ENCODE measurements at places on chromosomes 11 and 22.

- H3K36me3 ChIP-seq, result no peaks in the 10 kb centered on the region
- no peaks in the 10 kb centered on the region for H3K27me3 ChIP-seq
- peaks cover 17% of the 10 kb centered on the region for H3K4me1 ChIP-seq
- ATAC-seq, result no peak
These were observed 6.4 kb downstream of the SIGIRR start for GRCh38 chr11:408154-409007.

GRCh38 chr22:19098157-19098556 lies 24.1 kb downstream of the DGCR2 start:
- peaks cover 39% of the 10 kb centered on the region for H3K4me1 ChIP-seq
- ATAC-seq, result no peak
- H3K27ac ChIP-seq, result peak overlapping the region; percentile 71
- H3K36me3 ChIP-seq, result peaks cover 38% of the 10 kb centered on the region
- no peak overlapping the region for H3K4me3 ChIP-seq

- peaks cover 36% of the 10 kb centered on the region for H3K4me1 ChIP-seq
- H3K27me3 ChIP-seq, result peaks cover 9% of the 10 kb centered on the region
- H3K36me3 ChIP-seq, result peaks cover 7% of the 10 kb centered on the region
These were observed 624 bp downstream of the TMEM41B start for GRCh38 chr11:9313648-9314290.

DNA sequence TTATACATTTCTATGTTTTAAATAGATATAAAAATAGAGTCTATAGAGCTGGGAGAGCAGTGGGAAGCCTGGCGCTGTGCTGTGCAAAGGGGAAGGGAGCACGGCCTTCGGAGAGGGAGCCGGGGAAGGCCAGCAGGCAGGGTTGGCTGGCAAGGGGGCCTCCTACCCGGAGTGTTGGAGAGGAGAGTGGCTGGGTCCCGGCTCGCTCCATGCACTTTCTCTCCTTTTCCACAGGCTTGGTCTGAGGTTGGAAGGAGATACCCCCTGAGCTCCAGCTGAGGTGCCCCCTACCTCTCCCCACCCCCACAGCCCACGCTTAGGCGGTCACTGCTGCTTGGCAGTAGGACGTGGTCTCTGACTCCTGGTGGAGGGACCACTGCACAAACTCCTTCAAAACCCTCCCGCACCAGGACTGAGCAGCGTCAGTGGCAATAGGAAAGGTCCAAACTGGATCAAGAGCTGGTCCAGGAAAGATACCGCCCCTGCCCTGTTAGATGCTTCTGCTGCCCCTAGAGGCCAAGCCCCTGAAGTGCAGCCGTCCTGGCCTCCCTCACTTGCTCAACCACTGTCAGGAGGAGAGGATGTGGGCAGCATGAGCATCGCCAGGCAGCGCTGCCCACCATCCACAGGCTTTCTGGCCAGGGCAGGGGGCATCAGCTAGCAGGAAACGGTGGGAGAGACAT lies 52.9 kb downstream of the SYT13 start:
- ATAC-seq, result peak; percentile 55
- no peaks in the 10 kb centered on the region for H3K4me1 ChIP-seq
- H3K36me3 ChIP-seq, result no peaks in the 10 kb centered on the region
- peaks cover 35% of the 10 kb centered on the region for H3K27me3 ChIP-seq
- no peak overlapping the region for H3K4me3 ChIP-seq

DNA sequence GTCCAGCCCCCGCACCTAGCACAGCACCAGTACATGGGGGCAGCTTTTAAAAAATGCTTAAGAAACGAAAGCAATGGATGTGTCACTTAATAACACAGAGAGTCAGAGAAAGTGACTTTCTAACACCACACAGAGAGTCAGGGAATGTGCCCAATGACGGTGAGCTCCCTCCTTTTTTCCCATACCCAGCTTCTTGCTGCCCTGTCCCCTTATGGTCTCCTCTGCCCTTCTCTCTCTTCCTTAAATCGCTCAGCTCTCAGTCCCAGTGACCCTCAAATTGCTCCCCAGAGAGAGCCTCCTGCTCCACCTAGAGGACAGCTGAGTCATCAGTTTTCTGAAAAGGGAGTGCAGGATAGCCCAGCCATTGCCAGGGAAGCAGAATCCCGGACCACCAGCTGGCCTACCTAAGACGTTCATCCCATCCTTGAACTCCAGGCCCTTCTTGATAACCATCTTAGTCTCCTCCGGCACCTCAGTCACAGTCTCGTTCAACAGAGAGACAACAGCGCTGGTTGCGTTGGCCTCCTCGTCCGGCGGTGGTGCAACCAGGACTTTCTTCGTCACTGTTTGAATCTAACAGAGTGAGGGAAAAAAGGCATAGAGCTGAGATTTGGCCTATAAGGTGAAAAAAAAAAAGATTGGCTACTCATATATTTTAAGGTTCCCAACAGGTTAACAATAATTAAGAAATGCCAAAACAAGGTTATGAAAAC lies 113.5 kb downstream of the SLC1A2 start:
- H3K36me3 ChIP-seq, result no peaks in the 10 kb centered on the region
- peak; percentile 66 for ATAC-seq
- peak overlapping the region; percentile 76 for H3K27ac ChIP-seq
- H3K4me1 ChIP-seq, result peaks cover 20% of the 10 kb centered on the region

DNA sequence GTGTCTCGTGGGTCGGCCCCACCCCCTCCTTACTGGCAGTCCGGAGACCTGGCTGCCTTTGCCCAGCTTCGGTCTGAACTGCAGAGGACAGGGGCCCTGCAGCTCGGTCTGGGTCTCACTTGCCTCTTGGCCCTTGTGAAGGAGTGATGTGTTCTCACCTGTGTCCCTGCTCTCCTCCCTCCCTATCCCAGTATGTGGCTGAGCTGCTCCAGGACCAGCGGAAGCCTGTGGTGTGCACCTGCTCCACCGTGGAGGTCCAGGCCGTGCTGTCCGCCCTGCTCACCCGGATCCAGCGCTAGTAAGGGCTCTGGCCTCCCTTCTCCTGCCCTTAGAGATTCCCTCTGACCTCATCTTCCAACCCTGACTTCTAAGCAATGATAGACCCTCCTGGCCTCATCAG lies 35.7 kb upstream of the RAB1B start:
- no peaks in the 10 kb centered on the region for H3K4me1 ChIP-seq
- no peak for ATAC-seq
- no peak overlapping the region for H3K27ac ChIP-seq
- H3K36me3 ChIP-seq, result peaks cover 68% of the 10 kb centered on the region

- no peak for ATAC-seq
- peaks cover 18% of the 10 kb centered on the region for H3K27me3 ChIP-seq
- no peak overlapping the region for H3K27ac ChIP-seq
- no peaks in the 10 kb centered on the region for H3K4me1 ChIP-seq
- peaks cover 5% of the 10 kb centered on the region for H3K36me3 ChIP-seq
These were observed 15.1 kb downstream of the OR10V1 start for GRCh38 chr11:59698506-59698905.

DNA sequence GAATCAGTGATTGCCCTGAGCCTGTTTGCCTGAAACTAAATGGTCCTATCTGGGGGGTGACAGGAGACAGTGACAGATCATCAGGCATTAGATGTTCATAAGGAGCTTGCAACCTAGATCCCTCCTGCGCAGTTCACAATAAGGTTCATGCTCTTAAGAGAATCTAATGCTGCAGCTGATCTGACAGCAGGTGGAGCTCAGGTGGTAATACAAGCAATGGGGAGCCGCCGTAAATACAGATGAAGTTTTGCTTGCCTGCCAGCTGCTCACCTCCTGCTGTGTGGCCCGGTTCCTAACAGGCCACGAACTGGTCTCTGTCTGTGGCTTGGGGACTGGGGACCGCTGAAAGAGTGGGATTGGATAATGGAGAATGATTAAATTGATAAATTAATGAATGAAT lies 14.0 kb downstream of the NOX4 start:
- no peak overlapping the region for H3K4me3 ChIP-seq
- no peaks in the 10 kb centered on the region for H3K4me1 ChIP-seq
- no peaks in the 10 kb centered on the region for H3K27me3 ChIP-seq
- H3K27ac ChIP-seq, result no peak overlapping the region
- no peak for ATAC-seq

- no peak for ATAC-seq
- H3K27ac ChIP-seq, result no peak overlapping the region
- H3K36me3 ChIP-seq, result no peaks in the 10 kb centered on the region
- no peak overlapping the region for H3K4me3 ChIP-seq
- no peaks in the 10 kb centered on the region for H3K27me3 ChIP-seq
- no peaks in the 10 kb centered on the region for H3K4me1 ChIP-seq
These were observed 479.4 kb downstream of the JRKL start for GRCh38 chr11:96869207-96869606.

- H3K4me3 ChIP-seq, result no peak overlapping the region
- no peaks in the 10 kb centered on the region for H3K36me3 ChIP-seq
- ATAC-seq, result no peak
- H3K27ac ChIP-seq, result no peak overlapping the region
These were observed 183.9 kb downstream of the EFCAB6 start for GRCh38 chr22:43628250-43628649.

DNA sequence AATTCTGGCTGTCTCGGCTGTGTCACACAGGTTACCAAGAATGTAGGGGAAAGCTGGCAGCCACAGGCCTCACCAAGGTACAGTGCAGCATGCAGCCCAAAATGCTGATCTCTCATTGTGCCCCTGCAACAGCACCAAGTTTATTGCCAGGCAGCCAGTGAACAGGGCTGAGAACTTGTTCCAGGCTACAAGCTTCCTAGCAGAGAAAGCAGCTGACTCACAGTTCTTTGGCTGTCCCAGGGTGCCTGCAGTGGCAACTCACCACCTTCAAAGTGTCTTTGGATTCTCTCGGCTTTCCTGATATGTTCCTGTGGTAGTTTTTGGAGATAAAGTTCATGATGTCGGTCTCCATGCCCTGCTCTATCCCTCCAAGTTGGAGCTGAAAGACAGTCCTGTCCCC lies 719.1 kb upstream of the ANO3 start:
- ATAC-seq, result no peak
- H3K4me1 ChIP-seq, result no peaks in the 10 kb centered on the region
- no peaks in the 10 kb centered on the region for H3K27me3 ChIP-seq
- no peak overlapping the region for H3K27ac ChIP-seq
- no peaks in the 10 kb centered on the region for H3K36me3 ChIP-seq

DNA sequence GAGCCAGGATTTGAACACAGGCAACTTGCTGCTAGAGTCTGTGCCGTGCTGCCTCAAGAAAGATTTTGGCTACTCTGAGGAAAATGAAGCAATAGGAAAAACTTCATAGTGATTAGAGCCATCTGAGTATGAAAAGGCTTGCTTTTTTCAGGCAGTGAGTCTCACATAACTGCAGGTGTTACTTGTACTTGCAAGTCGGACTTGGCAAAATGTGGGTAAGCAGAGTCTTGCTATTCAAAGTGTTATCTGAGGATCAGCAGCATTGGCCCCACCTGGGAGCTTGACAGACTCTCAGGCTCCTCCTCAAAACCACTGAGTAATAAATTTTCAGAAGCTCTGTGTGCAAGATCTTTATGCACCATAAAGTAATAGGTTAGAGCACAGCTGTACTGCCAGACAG lies 18.1 kb downstream of the RNF141 start:
- H3K27ac ChIP-seq, result no peak overlapping the region
- no peak overlapping the region for H3K4me3 ChIP-seq
- no peak for ATAC-seq
- H3K36me3 ChIP-seq, result peaks cover 40% of the 10 kb centered on the region
- no peaks in the 10 kb centered on the region for H3K27me3 ChIP-seq

GRCh38 chr22:22999523-22999922 lies 70.8 kb upstream of the GNAZ start:
- H3K27ac ChIP-seq, result no peak overlapping the region
- H3K27me3 ChIP-seq, result no peaks in the 10 kb centered on the region
- H3K36me3 ChIP-seq, result peaks cover 14% of the 10 kb centered on the region
- H3K4me1 ChIP-seq, result peaks cover 17% of the 10 kb centered on the region

DNA sequence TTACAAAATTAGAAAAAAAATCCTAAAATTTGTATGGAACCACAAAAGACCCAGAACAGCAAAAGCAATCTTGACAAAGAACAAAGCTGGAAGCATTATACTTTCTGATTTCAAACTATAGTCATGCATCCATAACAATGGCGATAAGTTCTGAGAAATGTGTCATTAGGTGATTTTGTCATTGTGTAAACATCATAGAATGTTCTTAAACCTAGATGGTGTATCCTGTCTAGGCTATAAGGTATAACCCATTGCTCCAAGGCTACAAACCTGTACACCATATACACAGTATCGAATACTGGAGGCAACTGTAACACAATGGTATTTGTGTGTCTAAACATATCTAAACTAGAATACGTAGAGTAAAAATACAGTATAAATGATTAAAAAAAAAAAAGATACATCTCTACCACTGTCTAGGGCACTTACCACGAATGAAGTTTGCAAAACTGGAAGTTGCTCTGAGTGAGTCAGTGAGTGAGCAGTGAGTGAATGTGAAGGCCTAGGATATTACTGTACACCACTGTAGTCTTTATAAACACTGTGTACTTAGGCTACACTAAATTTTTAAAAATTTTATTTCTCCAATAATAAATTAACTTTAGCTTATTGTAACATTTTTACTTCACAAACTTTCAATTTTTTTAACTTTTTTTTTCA lies 18.1 kb upstream of the SC5D start:
- no peak overlapping the region for H3K4me3 ChIP-seq
- no peak overlapping the region for H3K27ac ChIP-seq
- no peaks in the 10 kb centered on the region for H3K36me3 ChIP-seq
- H3K4me1 ChIP-seq, result no peaks in the 10 kb centered on the region
- ATAC-seq, result no peak
- peaks cover 22% of the 10 kb centered on the region for H3K27me3 ChIP-seq

GRCh38 chr11:91248199-91248807 lies 976.3 kb upstream of the FAT3 start:
- ATAC-seq, result no peak
- no peaks in the 10 kb centered on the region for H3K36me3 ChIP-seq
- no peak overlapping the region for H3K27ac ChIP-seq
- H3K4me1 ChIP-seq, result no peaks in the 10 kb centered on the region
- H3K27me3 ChIP-seq, result no peaks in the 10 kb centered on the region

GRCh38 chr22:33332538-33332937 lies 274.4 kb upstream of the SYN3 start:
- H3K27ac ChIP-seq, result no peak overlapping the region
- H3K27me3 ChIP-seq, result no peaks in the 10 kb centered on the region
- peaks cover 16% of the 10 kb centered on the region for H3K4me1 ChIP-seq
- H3K36me3 ChIP-seq, result peaks cover 44% of the 10 kb centered on the region

DNA sequence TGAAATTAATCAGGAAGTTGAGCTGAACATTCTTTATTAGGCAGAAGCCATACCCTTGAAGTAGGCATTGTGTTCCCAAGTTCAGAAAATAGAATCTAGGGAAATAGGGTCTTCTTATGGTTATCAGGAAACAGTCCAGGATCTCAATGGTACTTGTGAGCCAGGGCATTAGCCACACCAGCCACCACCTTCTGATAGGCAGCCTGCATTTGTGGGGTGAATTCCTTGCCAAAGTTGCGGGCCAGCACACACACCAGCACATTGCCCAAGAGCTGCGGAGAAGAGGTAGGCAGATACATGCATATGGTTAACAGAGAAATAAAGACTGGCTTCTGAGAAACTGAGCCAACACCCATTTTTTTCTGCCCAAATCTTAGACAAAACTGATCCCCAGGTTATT lies 1.5 kb downstream of the HBD start:
- no peak overlapping the region for H3K4me3 ChIP-seq
- H3K27ac ChIP-seq, result no peak overlapping the region
- peaks cover 12% of the 10 kb centered on the region for H3K27me3 ChIP-seq

- H3K36me3 ChIP-seq, result peaks cover 5% of the 10 kb centered on the region
- peaks cover 30% of the 10 kb centered on the region for H3K4me1 ChIP-seq
- no peak overlapping the region for H3K4me3 ChIP-seq
- peak overlapping the region; percentile 85 for H3K27ac ChIP-seq
- H3K27me3 ChIP-seq, result peaks cover 5% of the 10 kb centered on the region
These were observed 37.6 kb downstream of the TPBGL start for GRCh38 chr11:75277991-75278790.

Data from stimulated activated memory B cell treated with anti-CD40 and anti-IgM and Interleukin-4, amounts not matched to agents 10 μg/mL and 1 μg/mL and 100 μg/mL, for 72 hours (primary cell).